Heart left ventricle (tissue), 16 donors: ENCODE measurements at places on chromosomes 6 and 20. TPM values are rescaled to one million over a fixed set of nuclear protein-coding genes. Genes with fewer than 3 reads are reported as not detected.

Gene HECA
- total RNA-seq: 57.1 TPM

Gene RSPH9
- 0.16 TPM for total RNA-seq

Gene TFAP2B
- total RNA-seq: not detected

Gene ATXN1
- 35.6 TPM for total RNA-seq

Gene LAMA4
- total RNA-seq: 86.6 TPM

Gene MARCKS
- 21.9 TPM for total RNA-seq

Gene DDO
- 24.1 TPM for total RNA-seq

Gene PPIL6
- 1.7 TPM for total RNA-seq

Gene TEAD3
- 42.6 TPM for total RNA-seq

DNA sequence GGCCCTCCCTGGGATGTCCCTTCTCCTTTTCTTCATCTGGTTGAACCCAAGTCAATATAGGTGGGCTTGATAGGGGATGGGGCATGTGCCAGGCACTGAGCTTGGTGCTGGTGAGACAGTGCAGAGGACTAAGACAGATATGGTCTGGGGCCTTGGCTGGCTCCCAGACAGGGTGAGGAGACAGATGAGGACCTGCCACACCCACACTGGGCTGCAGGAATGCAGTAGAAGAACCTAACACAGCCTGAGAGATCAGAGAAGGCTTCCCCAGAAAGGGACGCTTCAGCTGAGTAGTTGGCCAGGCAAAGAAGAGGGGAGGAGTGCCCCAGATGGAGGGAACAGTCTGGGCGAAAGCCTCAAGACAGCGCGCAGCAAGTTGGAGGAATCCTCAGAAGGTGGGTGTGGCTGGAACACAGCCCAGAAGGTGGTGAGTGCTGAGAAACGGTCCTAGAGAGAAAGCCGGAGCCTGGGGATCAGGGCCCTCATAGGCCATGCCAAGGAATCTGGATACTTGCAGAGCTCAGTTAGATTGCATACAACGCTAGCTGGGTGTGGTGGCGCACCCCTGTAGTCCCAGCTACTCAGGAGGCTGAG lies 26.4 kb downstream of the CD40 start:
- DNase-seq: no peak

- DNase-seq: peak; percentile 64
Observed at GRCh38 chr6:137878486-137879285, 11.6 kb downstream of the TNFAIP3 start.

GRCh38 chr6:124008000-124008987 lies 204.6 kb downstream of the NKAIN2 start:
- no peak for DNase-seq

DNA sequence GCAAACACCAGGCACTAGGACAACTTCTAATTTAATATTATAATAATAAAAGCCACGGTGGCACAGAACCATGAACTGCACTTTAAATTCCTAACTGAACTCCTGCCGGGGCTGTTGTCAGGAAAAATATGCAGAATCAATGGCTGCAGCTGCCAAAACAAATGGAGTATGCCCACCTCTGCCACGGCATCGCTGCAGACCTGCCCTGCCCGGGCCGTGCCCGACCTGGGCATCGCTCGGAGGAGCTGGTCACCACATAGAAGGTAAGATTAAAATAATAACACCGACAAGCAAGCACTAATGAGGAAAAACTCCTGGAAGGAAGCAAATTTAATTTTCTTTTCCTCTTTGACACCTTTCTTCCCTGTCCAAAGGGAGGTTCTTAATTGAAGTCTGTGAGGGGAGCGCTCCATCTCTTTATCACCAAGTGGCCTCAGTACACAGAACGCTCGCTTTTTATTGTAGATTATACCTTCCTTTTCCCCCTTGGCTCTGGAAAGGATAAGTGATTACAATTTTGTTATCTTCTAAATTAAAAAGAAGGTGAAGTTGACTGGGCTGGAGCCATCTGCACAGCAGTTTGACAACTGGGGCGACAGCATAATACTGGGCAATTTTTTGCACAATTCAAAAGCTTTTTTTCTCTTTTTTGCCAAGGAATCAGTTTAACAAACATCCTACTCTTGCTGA lies 351.3 kb downstream of the ZFAND3 start:
- DNase-seq: no peak

DNA sequence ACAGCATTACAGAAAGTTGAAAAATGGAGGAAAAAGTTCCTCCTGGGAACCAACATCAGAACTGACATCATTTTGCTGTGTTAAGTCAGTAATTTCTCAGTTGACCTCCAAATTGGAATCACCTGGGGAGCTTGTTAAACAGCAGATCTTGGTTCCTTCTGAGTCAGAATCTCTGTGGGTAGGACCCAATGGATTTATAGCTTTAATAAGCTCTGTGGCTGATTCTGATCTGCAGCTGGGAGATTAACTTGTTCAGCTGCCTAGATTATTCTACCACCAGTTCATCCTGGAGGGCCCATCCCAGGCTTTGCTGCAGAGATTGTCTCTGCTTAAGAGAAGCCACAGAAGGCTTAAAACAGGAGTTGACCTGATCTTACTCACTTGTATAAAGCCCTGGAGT lies 90.7 kb upstream of the POPDC3 start:
- no peak for DNase-seq

DNA sequence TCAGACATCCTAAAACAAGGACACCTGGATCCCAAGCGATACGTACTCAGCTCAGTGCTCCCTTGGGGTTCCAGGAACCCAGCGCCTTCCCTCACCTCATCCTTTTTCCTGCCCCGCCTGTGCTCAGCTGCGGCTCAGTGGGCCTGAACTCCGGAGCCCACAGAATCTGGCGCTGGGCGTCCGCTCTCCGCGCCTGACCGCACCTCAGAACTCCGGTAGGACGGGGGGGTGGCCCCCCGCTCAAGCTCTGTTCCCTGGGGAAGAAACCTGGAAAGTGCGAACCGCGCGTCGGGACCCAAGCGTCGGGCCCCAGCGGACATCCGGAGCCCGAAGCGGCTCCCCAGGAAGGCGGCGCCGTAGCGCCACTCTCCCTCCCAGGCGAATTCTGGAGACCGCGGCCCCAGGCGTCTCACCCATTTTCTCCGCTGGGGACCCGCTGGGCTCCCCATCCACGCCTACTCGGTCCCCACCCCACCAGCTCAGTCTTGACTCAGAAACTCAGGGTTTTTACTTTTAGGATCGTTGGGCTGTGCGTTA lies 336 bp upstream of the LY6G5C start:
- DNase-seq: peak; percentile 62

DNA sequence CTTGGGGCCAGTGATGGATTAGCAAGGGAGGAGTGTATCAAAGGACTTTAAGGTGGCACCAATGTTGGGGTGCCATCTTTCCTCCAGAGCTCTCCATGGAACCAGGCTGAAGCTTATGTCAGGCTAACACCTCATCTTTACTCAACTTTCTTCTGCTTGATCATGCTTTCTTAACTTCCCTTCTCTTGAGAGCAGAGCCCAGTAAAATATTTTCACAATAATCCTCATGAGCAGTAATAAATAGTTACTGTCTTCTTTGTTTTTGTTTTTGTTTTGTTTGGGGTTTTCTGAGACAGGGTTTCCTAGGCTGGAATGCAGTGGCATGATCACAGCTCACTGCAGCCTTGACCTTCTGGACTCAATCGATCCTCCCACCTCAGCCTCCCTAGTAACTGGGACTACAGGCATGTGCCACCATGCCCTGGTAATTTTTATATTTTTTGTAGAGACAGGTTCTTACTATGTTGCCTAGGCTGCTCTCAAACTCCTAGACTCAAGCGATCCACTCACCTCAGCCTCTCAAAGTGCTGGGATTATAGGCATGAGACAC lies 127.9 kb upstream of the TOP1 start:
- DNase-seq: no peak

- DNase-seq: no peak
Observed at GRCh38 chr6:164925681-164926530, 383.5 kb downstream of the C6orf118 start.

- DNase-seq: peak; percentile 82
Observed at GRCh38 chr6:41424370-41425058, 89.1 kb downstream of the NCR2 start.

DNA sequence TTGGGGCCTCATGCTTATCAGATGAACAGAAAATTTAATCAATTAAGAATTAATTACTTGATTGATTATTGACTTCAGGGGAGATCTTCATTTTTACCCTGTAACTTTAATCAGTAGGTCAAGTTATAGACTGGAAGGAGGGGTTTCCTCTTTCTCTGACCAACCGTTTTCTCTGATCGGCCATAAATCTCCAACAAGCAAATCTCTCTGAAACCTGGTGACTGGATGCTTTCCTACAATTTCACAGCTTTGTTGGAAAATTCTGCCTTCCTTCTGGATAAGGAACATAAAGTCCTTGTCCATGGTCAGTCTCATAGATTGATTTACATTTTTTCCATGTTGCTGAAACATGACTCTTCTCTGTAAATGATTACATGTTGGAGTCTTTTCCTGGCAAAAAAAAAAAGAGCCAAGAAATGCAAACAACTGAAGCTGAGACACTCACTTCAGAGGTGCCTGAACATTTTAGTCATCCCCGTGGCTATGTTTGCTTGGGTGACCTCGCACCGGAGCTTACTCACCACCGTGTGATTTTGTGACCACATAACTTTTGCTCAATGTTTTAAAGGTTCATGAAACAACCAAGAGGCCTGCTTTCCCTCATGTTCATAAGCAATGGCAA lies 31.0 kb downstream of the IRF4 start:
- DNase-seq: no peak

DNA sequence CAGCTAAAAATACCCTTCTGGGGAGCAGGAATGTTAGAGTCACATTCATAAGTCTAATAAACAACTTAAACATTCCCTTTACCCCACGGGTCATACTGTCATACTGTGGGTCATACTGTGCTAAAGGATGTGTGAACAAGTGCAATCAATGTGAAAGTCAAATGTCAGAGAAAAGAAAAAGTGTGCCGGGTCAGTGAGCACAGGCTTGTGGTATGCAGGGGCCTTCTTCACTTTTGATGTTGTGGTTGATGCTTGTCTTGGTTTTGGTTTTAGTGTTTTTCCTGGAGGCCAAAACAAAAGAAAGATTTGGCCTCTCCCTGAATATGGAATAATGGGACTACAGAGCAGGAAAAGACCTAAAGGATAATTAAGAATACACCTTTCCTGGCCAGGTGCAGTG lies 267.9 kb upstream of the PLN start:
- no peak for DNase-seq

DNA sequence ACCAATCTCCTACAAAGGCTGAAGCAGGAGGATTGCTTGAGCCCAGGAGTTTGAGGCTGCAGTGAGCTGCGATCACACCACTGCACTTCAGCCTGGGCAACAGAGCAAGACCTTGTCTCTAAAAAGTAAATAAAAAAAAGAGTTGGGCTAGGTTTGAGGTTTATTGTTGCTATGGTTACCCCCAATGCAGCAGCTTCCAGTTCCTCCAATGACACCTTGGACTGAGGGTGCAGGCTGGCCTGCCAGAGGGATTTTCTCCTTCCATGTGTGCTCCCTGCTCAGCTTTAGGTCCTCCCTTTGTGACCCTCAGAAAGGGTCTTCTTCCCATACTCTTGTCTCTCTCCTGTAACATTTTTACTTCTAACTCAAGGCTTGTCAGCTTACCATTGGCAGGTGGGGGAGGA lies 10.6 kb upstream of the TBC1D20 start:
- no peak for DNase-seq

DNA sequence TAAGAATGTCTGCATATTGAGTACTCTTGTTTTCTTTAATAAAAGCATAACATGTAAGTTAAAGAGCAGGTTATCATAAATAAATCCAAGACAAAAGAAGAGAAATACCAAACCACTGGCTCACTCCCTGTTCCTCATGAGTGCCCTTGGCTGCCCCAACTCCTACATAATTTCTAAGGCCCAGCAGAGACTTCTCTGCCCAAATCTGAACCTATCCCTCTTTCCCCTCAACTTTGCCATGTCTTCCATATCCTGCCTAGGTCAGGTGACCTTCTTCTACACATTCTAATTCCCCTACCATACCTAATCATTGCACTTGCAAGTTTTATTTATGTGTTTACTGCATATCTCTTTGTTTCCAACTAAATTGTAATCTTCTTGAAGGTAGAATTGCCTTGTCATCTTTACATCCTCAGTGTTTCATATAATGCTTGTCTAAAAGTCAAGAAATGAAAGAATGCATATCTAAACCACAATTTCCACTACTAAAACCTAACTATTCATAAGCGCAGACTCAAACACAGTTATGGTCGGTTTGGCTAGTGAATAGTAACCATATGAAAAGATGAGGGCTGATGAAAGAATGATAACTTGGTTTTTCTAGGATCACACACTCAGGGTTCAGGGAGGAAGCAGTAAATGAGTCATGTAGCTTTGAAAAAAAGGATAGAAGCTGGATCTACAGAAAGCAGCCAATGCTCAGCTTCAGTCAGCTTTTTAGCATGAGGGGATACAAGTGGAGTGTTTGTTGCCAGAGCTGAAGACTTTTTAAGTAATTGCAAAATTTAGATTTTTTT lies 53.3 kb upstream of the EYA4 start:
- DNase-seq: no peak

GRCh38 chr6:150887978-150888563 lies 22.6 kb downstream of the MTHFD1L start:
- DNase-seq: no peak

DNA sequence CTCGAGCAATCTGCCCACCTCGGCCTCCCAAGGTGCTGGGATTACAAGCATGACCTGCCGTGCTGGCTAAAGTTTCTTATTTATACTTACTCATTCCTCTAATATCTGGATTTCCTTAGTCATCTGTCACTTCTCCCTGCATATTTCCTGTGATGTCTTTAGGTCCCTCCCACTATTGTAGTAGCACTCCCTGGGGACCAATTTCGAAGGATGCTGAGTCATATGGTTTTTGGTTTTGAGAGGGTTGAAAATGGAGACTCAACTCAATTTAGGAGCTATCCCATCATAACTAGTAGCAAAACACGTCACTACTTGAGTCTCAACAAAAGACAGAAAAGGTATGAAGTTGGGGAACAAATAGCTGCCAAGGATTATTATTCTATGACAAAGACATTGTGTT lies 20.2 kb downstream of the MCUR1 start:
- no peak for DNase-seq

DNA sequence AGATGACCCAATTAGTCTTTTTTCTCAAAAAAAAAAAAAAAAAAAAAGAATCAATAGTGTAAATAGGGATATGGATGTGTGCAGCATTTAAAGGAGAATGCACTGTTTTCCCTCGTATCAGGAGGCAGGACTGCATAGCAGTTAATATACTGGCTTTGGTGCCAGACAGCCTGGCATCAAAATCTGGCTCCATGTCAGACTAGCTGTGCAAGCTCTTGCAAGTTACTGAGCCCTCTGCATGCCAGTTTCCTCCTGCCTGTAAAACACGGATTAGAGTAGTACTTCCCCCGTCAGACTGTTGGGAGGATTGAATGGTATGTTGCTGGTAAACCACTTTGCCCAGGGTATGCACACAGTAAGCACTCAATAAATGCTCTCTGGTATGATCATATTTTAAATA lies 594.2 kb upstream of the CHD6 start:
- no peak for DNase-seq

DNA sequence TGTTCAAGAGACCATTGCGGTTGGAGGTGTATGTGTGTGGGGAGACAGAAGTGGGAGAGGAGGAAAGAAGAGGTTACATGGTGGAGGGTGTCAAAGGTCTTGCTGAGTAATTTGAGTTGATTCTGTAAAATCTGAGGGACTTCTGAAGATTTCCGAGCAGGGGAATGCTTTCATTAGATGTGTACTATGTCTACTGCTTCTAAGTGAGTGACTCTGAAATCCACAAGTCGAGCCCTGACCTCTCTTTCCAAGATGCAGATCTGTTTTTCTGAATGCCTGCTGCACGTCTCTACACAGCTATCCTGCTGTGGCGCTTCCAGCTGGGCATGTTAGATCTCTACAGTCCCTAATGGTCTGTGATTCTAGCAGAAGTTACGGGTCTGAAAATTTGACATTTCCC lies 209.8 kb downstream of the ATXN1 start:
- DNase-seq: no peak

- no peak for DNase-seq
Observed at GRCh38 chr20:54848984-54849538, 373.7 kb downstream of the DOK5 start.
